ENCODE measurements at places on chromosomes 11 and 22. TPM values are rescaled to one million over a fixed set of nuclear protein-coding genes. Genes with fewer than 3 reads are reported as not detected.

GRCh38 chr22:44697423-44698141 is 4.4 kb upstream of the PRR5 start:
- peak; percentile 90 for DNase-seq

- DNase-seq, result no peak
Measured at GRCh38 chr11:44456544-44457300, 108.7 kb upstream of the CD82 start.

The BACE1-AS gene
- 13.2 TPM for total RNA-seq

GRCh38 chr11:106581399-106581798 is 436.9 kb downstream of the GUCY1A2 start:
- no peak for DNase-seq

The CDC42BPG gene
- 0.58 TPM for total RNA-seq

DNA sequence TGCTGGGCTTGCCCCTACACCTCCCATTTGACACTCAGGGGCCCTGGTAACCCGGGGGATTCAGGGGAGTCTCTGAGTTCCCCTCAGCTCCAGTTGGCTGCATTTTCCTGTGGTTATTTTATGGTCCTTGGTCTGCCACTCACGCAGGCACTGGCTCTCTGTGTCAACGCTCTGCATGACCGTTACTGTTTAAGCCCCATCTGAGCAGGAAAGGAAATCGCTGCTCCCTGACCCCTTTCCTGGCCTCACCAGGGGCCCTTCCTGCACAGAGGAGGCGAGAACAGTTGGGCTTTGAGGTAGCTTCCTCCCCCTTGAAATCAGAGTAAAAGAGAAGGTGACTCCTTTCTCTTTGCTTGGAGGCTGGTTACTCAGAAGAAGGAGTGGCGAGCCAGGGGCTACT is 2.4 kb downstream of the C1QTNF4 start:
- DNase-seq, result no peak

- no peak for DNase-seq
Measured at GRCh38 chr22:38707346-38707745, 1.6 kb downstream of the GTPBP1 start.

DNA sequence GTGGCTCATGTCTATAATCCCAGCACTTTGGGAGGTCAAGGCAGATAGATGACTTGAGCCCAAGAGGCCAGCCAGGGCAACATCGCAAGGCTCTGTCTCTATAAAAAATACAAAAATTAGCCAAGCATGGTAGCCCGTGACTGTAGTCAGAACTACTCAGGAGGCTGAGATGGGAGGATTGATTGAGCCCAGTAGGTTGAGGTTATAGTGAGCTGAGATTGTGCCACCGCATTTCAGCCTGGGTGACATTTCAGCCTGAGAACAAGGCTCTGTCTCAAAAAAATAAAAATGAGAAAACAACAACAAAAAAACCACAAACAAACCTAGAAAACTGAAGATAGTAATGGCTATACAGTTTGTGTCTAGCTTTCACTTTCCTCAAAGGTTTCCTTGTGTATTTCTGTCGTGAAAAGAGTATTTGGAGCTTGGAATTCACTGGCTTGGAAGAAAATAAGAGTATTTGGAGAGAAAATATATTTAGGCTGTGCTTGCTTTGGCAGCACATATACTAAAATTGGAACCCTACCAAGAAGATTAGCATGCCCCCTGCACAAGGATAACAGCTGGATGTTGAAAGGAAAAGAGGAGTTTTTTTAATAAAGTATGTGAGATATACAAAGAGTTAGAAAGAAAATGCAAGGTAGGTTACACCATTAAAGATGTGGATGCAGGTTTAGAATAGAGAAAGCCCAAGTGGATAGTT is 3.9 kb upstream of the BIRC3 start:
- DNase-seq, result no peak

The SSTR3 gene
- total RNA-seq, result not detected

DNA sequence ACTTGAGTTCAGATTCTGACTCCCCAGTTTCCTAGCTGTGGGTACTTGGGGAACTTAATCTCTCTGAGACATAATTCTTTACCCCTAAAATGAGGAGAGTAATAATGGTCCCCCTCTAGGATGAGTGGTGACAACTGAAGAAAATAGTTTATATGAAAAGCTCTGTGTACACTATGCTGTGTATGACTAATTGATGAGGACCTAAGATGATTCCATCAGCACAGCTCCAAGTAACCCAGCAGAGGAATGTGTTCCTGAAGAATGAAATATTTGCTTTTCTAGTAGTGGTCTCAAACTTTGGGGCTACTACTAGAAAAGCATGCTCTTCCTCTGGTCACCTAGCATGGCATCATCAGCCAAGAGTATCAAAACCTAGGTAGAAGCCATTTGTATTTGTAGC is 217.3 kb upstream of the NARS2 start:
- no peak for DNase-seq

The RFPL3 gene
- total RNA-seq, result not detected

The RFPL1 gene
- not detected for total RNA-seq

The TSPAN32 gene
- total RNA-seq, result 7.3 TPM

GRCh38 chr22:38125038-38125610 is 14.6 kb upstream of the BAIAP2L2 start:
- no peak for DNase-seq

The OR2AT4 gene
- 2.0 TPM for total RNA-seq

The PGA4 gene
- not detected for total RNA-seq

DNA sequence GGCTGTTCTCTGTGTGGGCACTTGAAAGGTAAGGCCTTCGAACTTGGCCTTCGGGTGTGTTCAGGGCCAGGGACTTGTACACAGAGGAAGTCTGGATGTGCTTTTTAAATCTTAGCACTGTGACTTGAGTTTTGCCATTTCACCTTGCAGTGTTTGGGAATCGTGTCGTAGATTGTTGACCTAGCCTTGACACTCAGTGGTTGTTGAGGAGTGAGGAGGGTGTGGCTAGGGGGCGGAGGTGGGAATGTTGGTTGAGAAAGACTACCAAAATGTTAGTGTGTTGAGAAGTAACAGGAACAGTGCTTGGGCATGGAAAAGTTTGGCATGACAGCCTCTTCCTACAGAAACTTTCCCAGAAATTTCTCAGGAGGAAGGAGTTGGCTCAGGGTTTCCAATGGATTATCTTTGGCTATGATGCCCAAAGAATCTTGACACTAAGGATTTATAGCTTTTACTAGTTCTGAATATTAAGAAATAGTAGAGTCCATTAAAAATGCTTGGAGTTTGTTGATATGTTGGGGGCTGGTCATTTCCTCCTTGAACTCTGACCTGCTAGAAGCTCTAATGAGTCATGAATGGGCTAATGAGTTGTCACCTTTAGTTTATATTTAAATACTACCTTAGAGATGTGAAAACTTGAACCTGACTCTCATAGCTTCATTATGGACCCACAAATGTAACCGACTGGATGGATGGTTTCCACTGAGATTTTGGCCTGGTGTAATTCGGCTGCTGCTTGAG is 40.6 kb downstream of the BARX2 start:
- DNase-seq, result no peak

DNA sequence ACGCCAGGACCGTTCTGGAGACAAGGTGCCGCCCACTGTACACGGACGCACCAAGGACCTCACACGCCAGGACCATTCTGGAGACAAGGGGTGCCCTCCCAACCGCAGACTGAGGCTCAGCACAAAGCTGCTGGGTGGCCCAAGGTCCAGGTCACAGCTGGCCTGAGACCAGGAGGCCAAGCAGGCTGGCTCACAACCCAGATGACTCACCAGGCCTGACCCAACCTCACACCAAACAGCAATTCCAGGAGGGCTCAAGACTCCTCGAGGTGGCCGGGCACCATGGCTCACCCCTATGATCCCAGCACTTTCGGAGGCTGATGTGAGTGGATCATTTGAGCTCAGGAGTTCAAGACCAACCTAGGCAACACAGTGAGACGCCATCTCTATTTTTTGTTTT is 14.8 kb downstream of the BRD1 start:
- DNase-seq, result no peak

DNA sequence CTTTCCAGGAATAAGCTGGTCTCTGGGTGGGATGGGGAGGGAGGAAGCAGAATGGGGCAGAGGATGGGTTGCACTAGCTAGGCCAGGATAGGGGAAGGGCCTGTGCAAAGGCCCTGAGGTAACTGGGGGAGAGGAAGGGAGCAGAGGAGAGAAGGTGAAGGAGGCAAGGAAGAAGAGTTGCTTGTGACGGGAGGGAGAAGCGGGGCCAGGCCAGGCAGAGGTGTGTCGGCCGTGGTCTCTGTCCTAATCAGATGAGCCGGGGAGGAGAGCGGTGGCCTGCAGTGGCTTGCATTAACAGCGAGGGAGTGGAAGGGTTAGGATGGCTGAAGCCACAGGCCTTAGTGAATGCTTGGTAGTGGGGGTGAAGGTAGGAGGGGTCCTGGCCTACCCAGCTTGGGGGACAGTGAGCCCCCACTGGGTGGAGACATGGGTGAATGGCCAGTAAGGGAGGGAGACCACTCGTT is 6.0 kb upstream of the DERL3 start:
- DNase-seq, result no peak

GRCh38 chr22:46795845-46796565 is 33.6 kb downstream of the TBC1D22A start:
- DNase-seq, result no peak

The SLC22A9 gene
- total RNA-seq, result not detected

The ASPHD2 gene
- 1.2 TPM for total RNA-seq

The B3GAT1 gene
- total RNA-seq, result 23.3 TPM

GRCh38 chr11:27040302-27041115 is at the start of gene BBOX1:
TSS of gene BBOX1 (plus strand) at chr11:27040815. CDS start at chr11:27055431, 14,616 bp downstream.
- DNase-seq, result peak; percentile 62

The TRABD gene
- 22.8 TPM for total RNA-seq

- peak; percentile 74 for DNase-seq
Measured at GRCh38 chr11:77127920-77128691, at the start of gene MYO7A. TSS of gene MYO7A (plus strand) at chr11:77128246. CDS start at chr11:77130635, 2,389 bp downstream.

The ANO3 gene
- total RNA-seq, result 0.76 TPM

DNA sequence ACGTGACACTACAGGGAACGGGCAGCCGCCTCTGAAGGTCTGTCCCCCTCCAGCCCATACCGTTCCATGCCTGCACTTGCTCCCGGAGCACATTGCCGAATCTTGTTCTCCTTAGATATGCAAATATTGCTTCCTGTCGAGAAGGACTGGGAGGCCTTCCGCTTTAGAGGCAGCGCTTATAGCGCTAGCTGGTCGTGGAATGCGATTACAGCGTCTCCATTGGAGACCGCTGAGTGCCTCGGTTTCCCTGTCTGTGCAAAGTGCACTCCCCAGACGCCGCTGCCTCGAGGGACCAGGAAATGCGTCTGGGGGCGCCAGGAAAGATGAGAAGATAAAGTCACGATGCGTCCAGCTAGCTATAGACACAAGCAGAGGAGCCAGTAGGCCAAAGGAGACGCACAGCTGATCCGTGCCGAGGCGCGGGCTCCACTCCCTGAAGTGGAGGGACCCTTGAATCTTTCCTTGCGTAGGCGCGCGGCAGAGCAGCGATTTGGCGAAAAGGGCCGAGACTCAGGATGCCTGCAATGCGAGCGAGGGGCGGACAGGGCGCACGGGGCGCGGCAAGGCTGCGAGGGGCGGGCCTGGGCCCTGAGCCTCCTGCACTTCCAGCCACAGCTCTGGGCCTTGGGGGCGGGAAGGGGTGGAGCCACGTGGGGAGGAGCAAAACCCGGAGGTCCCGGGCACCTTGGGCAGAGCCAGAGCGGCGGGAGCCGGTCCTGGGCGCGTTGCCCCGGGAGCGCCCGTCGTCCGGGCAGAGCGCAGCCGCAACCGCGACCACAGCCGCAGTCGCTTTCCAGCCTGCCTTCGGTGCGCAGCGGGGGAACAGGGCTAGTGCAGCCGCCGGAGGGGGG is at the start of gene RASSF10:
RASSF10 (plus strand) TSS at position 692 of the 851 bp plus-strand sequence. CDS start 261 bp downstream, outside the sequence.
- DNase-seq, result no peak

The SMDT1 gene
- 53.3 TPM for total RNA-seq

The APBB1 gene
- total RNA-seq, result 65.5 TPM

- DNase-seq, result no peak
Measured at GRCh38 chr22:44719586-44720368, 17.8 kb downstream of the PRR5 start.

DNA sequence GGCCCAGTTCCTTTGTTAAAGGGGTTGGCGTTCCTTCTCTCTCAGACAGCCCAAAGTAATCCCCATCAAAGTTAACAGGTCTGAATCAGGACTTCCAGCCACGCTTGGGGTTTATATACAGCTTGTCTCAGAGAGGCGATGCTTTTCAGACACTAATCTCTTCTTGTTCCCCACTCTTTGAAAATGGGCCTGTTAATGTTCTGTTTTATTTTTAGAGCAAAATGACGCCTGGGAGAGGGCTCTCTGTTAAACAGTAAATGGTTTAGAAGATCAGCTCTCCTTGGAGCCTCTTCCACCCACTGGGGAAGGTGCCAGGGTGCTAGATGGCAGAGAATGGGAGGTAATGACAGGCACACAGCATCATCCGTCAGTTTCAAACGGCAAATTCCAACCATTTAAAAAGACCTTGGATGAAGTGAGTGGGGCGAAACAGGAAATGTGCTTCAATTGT is 235.9 kb upstream of the NARS2 start:
- no peak for DNase-seq

All from sciatic nerve (tissue), 2 donors.